ENCODE measurements at places on chromosomes 7 and 10.

DNA sequence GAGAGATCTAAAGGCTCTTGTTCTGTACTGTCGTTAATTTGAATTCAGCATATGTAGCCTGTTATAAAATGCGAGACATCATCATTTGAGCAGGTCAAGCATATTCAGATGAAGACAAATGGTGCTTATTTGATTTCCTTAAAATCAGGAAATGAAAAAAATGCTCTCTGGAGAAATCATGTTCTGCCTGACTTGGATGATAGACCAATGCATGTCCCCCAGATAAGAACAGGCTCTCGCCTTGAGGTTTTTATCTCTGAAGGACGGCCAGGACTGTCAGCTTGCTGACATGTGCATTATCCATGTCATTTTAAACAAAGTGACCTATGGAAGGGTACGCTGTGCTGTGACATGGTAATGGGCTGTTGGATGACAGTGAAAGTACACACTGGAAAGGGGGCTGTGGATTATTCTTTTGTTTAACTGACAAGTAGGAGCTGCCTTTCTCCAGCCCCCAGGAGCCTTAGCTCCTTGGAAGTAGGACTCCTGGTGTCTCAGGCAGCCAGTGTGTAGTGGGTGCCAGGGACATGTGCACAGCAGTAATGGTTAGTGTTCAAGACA, 695.1 kb upstream of the GALNT17 start:
- DNase-seq = no peak

DNA sequence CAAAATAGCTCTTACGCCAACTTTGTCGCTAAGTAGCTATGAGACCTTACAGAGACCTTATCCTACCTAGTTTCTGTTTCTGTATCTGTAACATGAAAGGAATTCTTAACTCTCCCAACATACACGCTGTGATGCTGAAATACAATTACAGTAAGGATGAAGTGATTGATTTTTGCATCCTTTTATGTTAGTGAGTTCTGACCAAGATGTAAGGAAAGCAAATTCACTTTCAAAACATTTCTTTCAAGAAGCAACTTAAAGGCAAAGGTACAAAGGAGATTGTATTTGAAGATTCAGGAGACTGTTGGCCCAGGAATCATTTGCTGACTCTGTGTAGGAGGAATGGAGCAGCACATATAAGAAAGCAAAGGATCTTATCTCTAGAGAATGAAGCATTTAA, 7.1 kb upstream of the ANK3 start:
- no peak for DNase-seq

- DNase-seq = no peak
Observed at GRCh38 chr10:93097386-93097785, 23.7 kb downstream of the CYP26A1 start.

GRCh38 chr7:98038321-98038720, 48.3 kb upstream of the OCM2 start:
- no peak for DNase-seq

GRCh38 chr10:71522442-71523144, 125.9 kb downstream of the CDH23 start:
- DNase-seq = no peak

DNA sequence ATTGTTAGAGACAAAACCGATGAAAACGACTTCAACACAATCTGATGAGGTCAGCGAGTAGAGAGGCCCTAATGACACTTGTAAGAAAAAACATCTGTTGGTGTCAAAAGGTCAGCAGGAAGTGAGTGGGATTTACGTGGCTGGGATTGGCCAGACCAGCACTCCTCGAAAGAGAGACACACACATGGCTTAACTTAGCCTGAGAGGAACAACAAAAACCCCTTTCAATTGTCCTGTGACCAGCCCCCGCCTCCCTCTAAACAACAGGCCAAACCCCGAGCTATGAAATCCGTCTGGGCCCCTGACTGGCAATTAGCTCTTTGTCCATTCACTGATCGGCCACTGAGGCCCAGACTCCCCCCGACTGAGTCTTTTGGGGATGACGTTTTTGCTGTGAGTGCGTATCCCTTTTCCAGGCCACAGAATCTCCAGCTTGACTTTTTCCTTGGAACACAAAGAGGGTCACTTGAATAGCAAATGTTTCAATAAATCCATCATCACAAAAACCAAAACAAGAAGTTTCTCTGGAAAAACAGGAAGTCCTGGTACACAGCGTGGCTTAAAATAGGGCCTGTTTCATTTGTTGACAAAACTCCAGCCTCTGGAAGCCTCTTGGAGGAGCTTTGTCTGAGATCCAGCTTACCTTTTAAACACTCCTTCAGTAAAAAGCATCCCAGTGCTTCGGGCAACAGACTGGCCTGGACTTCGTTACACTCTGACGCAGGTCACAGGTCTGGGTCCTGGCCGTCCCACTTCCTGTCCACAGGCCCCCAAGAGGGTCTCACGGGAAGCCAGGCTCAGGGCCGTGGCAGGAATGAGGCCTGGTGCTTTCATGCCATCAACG, 103.0 kb downstream of the CTBP2 start:
- DNase-seq = no peak

GRCh38 chr7:71384094-71384493, 252.2 kb downstream of the GALNT17 start:
- DNase-seq = no peak

DNA sequence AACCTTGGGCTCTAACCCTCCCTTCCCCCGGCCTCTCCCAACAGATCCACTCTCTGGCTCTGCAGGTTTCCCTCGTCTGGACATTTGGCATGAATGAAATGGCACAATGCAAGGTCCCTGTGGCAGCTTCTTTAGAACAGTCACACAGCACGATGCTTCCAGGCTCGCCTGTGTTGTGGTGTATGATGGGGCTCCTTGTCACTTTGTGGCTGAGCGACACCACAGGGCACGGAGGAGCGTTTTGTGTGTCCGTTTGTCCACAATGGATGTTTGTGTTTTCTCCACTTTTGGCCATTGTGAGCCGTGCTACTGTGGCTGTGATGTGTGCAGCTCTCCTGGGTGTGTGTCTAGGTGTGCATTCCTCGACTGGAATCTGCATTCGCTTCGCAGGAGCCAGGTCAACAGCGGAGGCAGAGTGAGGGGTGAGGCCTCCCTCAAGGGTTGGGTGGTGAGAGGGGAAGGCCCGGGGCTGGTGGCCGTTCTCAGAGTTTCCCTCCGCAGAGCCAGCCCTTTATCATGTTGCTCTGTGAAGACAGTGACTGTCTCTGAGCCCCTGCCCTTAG, 22.3 kb upstream of the SHH start:
- no peak for DNase-seq

DNA sequence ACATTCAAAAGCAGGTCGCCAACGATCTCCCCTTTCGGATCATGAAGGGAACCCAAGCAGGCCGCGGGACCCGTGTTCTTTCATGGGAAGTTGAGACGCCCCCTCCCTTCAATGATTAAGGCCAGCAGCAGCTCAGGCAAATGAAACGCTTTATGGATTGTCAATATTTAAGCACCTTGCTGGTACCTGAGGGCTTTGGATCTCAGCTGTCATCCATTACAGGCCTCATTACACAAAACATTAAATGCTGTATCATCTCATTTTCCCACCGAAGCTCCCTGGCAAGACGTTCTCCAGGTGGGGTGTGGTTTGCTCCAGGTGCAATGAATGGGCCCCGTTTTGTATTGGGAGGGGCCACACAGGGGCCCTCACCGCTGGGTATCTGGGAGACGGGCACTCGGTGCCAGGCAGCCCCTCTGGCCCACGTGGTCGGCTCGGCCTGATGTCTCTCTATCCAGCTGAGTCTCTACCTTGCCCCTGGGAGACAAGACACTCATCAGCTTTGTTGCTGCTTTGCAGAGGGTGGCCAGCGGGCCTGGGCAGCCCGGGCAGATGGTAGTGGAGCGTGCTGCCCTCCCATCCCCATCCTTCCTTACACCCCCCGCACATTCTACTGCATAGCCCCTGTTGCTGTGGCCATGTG, 456.1 kb upstream of the FOXK1 start:
- DNase-seq = no peak

- no peak for DNase-seq
Observed at GRCh38 chr10:5477948-5478693, 21.2 kb downstream of the CALML5 start.

GRCh38 chr7:109256762-109257560, 687.3 kb downstream of the DNAJB9 start:
- no peak for DNase-seq

GRCh38 chr7:79268730-79269129, 184.7 kb downstream of the MAGI2 start:
- DNase-seq = no peak

DNA sequence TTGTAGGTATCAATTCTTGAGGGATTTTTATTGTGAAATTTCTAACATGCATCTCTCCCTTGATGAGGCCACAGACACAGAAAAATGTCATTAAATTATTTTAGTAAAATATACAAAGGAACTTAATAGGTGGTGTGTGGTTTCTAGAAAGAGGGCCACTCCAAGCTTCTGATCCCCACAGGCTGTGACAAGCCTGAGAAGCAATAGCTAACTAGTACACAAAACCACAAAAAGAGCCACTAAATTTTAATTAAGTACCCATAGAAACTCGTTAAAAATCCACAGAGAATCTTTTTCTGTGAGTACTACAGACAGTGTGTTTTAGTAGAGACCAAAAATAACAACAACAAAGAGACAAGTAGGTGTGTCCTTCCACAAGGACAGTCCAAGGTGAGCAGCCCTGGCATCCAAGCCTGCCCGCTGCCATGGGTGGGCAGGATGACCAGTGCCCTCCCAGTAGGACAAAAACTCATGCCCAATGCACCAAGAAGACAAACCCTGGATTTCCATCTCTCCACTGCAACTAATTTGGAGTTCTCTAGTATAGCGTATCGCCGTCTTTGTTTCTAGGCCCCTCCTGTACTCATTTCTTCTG, 81.0 kb downstream of the RNF216 start:
- no peak for DNase-seq

DNA sequence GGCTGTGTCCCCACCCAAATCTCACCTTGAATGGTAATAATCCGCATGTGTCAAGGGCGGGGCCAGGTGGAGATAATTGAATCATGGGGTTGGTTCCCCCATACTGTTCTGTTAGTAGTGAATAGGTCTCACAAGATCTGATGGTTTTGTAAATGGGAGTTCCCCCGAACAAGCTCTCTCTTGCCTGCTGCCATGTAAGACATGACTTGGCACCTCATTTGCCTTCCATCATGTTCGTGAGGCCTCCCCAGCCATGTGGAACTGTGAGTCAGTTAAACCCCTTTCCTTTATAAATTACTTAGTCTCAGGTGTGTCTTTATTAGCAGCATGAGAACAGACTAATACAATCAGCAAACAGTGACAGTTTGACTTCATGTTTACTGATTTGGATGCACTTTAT, 14.6 kb upstream of the R3HCC1L start:
- no peak for DNase-seq

- no peak for DNase-seq
Observed at GRCh38 chr10:62761115-62761514, 43.4 kb upstream of the ADO start.

DNA sequence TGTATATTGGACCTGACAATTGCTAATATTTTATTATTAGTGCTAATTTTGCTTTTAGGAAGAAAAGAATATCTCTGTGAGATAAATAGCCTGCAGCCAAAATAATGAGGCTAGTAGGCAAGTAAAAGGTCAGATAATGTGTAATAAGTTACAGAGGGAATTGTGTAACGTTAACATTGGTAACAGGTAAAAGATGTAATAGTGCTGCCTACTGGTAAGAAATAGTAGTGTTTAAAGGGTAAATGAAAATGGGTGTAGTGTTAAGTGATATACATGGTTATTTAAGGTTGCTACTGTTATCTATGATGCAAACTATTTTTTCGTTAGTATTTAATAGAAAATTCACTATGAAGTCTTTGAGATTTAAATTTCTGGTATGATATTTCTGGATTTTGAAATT, 9.2 kb upstream of the FOXP2 start:
- no peak for DNase-seq

- no peak for DNase-seq
Observed at GRCh38 chr7:47327698-47328391, 254.1 kb downstream of the TNS3 start.

DNA sequence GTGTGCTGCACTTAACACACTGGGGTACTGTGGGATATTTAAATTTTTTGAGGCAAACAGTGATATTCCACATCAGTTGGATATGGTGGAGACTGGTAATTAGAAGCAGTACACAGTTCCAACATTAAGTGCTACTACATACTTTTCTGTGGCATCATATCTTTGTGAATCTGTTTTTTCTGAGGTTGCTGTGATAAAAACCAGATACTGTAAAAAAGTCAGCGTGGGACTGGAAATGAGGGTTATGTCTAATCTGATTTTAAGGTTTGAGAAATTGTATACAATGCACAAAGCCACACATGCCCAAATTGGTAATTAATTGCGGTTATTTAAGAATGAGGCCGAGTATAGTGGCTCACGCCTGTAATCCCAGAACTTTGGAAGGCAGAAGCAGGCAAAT, 41.2 kb downstream of the TBC1D12 start:
- no peak for DNase-seq

DNA sequence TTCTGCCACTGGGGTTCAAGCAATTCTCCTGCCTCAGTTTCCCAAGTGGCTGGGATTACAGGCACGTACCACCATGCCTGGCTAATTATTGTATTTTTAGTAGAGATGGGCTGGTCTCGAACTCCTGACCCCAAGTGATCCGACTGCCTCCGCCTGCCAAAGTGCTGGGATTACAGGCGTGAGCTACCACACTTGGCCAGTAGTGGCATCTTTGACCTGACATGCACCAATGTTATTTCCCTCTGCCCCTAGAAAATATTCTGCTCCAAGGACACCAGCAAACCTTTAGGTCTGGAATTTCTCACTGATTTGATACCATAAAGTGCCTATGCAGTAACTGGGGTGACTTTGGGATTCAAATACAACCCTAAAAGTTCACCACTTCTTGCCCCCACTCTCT, 179.4 kb downstream of the ARID5B start:
- no peak for DNase-seq

GRCh38 chr10:91196268-91197048, 24.0 kb upstream of the PCGF5 start:
- no peak for DNase-seq

GRCh38 chr10:131177431-131178327, 133.8 kb downstream of the TCERG1L start:
- no peak for DNase-seq

GRCh38 chr10:110268971-110269370, 35.7 kb downstream of the SMNDC1 start:
- no peak for DNase-seq

GRCh38 chr10:86599729-86600128, 54.6 kb upstream of the OPN4 start:
- no peak for DNase-seq

DNA sequence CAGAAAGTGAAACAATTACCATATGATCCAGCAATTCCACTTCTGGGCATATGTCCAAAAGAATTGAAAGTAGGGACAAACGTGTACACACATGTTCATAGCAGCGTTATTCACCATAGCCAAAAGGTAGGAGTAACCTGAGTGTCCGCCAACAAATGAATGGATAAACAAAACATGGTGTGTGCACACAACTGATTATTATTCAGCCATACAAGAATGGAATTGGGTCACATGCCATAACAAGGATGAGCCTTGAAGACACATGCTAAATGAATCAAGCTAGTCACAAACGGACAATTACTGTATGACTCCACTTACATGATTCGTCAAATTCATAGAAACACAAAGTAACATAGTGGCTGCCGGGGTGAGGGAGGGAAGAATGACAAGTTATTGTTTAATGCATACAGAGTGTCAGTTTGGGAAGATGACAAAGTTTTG, 4.1 kb upstream of the OIT3 start:
- DNase-seq = no peak

Measured in bone marrow (tissue), 2 donors.